Fibroblast of lung (primary cell): ENCODE measurements at places on chromosomes 12 and 14. TPM values are rescaled to one million over a fixed set of nuclear protein-coding genes. Genes with fewer than 3 reads are reported as not detected.
A peak's percentile ranks its signal among the peaks of the same experiment; 100 is the strongest.

DNA sequence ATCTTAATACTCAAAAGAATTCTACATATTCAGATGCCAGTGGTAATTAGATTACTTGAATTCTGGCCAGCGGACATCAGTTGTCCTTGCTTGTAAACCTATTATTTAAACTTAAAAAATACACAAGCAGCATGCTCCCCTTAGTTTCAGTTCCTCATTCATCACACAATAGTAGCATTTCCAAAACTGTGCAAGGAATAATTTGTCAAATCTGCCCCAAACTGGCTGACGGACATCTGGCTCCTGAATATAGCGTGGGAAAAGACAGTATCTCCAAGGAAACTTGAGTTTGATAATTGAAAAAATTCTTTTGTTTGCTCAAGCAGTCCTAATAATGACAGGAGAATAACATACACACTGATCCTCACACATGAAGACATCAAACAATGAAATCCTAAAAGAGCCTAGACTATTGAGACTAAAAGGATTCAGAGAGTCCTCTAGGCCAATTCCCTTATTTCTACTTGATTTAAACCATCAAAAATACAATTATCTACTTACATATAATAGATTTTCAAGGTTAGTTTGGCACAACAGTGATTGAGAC, 90.4 kb downstream of the KIF21A start:
- DNase-seq, result no peak

DNA sequence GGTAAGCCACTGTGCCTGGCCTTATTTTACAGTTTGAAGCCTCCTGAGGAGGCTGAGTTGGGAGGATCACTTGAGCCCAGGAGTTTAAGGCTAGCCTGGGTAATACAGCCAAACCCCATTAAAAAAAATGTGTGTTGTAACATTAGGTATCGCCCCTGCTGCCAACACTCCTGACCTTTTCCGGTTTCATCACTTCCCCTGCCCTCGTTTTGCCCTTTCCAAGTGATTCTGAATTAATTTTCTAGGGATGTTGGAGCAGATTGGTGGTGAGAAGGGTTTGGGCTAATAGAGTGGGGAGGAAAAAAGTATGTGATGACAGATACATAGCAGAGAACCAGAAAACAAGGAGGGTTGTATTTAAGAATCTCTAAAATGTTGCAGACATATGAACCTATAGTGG, 25.6 kb upstream of the C12orf71 start:
- no peak for DNase-seq

DNA sequence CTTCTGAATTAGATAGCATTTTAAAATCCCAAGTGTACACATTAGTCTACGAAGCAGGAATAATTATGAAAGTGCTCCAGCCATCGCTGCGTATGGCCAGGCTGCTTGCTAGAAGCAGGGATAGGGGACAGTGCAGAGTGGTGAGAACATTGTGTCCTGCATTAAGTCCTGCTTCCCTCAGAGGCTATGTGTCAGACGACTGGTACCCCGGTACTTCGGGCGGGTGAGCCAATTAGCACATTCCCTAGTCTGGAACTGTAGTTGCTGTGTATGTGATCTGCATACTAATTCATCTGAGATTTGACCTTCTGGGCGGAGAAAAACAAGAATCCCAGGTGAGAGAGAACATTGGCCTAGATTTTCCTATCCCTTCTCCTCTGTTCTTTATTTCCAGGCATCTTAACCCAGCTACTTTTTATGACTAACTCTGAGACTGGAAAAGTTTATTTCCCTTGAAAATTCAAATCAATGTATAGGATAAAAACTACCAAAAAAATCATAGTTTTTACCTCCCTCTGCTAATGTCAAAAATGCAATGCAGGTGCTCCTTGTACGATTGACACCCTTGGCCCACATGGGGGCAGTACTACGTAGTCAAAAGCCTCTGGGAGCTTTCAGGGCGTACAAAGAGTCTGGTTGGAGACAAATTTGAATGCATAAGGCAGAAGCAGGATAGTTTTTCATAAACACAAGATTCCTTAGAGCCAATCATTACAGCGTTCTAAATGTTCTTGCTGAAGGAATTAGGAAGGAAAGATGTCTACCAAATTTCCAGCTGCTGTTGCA, 764.3 kb downstream of the NOVA1 start:
- peak; percentile 13 for DNase-seq

DNA sequence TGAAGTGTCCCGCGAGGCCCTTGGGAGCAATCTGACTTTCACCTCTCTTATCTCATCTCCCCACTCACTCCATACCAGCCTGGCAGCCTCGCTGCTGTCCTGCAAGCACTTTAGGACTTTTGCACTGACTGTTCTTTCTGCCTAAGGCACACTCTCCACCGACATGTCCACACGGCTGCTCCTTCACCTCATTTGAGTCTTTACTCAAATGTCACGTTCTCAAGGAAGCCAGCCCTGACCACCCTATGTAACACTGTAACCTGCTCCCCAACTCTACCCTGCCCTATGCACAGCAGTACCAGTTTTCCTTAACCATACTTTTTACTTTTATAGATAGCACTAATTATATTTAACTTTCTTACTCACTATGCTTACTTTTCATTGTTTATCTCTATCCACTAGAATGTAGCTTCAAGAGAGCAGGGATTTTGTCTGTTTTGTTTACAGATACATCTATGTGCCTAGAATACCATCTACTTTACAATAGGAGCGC, 32.0 kb downstream of the PRKD1 start:
- no peak for DNase-seq

ANKRD9 gene
- total RNA-seq, result 13.6 and 22.0 TPM in 2 replicates

PPFIA2 gene
- total RNA-seq, result 0.26 and 2.1 TPM in 2 replicates
